ENCODE measurements at places on chromosomes 12 and 14.

- no peak for DNase-seq
Observed at GRCh38 chr14:24938593-24938992, 111.4 kb downstream of the STXBP6 start.

DNA sequence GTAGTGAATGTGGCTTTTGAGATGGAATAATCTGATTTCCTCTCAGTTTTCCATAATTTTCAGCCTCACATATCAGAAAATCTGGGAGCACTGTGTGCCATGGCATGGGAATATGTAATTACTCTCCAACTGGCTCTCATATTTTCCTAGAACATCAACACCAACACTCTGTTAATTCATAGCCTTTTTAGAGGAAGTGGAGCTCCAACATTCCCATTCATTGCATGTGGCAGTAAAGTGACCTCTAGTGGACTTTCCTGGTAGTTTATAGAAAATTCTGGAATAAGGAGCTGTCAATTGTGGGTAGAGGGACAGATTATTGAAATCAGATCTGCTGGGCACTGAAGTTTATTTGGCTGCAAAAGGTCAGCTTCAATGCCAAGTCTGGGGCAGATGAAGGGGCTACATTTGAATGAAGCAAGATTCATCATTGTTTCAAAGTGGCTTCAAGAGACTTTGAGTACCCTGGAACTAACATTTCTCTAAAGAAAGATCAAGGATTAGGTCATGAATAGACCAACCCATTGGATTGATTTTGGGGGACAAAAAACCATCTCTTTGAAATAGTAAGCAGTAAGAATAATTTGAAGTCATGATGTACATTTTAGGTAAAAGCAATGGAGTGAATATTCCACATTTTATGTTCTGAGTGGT, 23.6 kb upstream of the USP44 start:
- DNase-seq, result no peak

DNA sequence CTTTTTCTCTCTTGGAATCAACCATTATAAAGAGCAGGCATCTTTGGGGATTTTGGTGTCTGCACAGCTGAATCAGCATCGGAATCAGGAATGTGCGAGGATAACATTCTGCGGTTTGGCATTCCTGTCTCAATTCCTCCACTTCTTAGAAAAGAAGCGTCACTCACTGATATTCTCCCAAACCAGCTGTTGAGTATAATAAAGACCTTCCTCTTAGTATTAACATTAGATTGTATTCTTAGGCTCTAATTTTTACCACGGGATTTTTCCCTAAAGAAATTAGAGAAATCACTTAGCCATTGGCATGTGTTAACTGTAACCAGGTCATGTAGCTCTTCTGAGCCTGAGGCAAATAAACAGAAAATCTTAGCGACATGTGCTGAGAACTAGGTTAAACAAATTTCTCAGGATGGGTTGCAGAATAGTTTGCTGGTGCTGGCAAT, 128.7 kb downstream of the TMX1 start:
- DNase-seq, result no peak

DNA sequence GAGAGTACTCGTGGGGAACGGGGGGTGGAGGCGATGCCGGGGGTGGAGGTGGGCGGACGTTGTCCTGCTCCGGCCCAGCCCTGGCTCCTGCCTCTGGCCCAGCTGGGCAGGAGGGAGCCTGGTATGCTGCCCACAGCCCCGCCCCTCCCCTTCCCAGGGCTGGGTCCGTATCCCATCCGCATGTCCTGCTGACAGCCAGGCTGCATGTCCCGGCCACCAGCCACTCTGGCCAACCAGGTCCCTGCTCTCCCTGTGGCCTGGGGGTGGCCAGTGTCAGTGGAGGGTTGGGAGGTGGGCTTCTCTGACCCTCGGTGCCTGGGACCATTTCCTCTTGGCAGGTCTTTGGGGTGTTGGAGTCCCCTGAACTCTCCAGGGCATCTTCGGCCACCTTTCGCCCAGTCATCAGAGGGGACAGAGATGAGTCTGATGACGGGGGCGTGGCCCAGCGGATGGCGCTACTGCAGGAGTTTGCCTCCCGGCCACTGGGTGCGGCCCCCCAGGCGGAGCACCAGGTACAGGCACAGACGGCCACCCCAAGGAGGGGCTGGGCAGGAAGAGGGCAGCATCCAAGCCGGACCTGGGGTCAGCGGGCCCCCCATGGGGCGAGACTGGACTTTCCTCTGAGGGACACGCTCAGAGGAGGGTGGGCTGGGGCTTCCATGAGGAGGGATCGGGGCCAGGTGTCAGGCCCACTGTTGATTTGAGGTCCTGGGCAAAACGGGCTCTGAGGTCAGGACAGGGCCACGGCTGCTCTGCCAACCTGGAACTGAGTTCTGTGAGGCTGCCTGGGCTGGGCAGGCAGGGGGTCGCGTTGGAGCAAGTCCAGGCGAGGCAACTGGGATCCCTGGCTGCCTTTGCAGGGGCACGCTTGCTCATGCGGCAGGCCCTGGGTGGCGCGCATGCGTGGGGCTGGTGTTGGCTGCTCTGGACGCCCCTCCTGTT, 20.2 kb downstream of the CEP170B start:
- no peak for DNase-seq

GRCh38 chr12:93102312-93102711, 173.2 kb upstream of the EEA1 start:
- no peak for DNase-seq

DNA sequence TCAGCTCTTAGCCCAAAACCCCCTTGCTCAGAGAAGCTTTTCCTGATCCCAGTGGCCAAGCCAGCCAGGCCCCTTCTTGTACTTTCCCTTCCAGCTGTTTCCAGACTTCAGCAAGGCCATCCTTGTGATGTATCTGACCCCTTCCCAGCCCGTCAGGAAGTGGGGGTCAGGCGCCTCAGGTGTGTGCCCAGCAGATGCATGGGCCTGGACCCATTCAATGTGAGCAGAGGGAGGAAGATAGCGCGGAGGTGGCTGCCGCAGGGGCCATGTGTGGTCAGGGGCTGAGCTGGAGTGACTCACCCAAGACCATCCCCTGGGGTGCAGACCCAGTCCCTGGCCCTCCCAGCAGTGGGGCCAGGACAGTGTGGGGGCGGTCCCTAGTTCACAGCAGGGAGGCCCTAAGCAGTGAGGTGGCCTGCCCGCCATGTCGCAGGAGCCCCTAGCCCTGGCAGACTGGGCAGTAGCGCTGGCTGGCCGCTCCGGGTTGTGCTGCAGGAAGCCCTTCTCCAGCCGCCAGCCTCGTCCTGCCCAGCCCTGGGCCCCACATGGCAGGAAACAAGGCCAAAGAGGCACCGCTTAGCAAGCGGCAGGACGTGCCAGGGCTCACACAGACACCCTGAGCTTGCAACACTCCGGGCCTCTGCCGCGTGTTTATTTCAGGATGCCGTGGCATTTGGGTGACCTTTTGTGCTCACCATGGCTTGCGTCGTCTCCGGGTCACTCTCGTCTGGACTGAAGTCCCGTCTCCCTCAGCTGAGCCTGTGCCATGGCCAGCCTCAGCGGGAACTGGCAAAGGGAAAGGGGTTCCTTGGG, 12.0 kb downstream of the ADSS1 start:
- DNase-seq, result no peak

DNA sequence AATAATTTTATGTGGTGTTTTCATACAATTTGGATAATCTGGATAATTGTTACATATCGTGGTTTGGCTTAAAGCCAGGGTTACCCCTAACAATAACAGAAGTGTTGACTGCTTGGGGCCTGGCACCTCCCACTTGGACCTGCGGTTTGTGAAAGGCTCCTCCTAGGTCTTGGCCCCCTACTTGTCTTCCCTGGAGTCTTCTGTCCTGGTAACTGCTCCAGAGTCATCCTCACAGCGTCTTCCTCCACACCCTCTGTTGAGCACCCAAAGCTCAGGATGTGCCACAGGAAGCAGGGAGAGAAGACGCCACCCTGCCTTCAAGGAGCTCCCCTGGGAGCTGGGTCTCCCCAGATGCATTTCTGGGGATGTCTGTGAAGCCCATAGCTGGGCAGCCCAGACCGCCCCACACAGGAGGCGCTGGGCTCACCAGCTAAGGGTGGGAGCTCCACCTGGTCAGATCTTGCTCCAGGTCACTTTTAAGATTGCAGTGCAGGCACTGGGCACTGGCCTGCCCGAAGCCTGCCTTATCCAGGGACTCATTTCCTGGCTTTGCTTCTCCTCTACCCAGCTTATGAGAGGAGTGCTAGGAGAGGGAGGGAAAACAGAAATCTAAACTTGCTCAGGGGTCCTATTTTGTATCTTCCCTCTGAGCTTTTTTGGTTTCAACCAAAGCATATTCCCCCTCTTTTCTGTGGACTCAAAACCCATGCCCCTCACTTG, 98.2 kb downstream of the ZFP36L1 start:
- DNase-seq, result no peak

DNA sequence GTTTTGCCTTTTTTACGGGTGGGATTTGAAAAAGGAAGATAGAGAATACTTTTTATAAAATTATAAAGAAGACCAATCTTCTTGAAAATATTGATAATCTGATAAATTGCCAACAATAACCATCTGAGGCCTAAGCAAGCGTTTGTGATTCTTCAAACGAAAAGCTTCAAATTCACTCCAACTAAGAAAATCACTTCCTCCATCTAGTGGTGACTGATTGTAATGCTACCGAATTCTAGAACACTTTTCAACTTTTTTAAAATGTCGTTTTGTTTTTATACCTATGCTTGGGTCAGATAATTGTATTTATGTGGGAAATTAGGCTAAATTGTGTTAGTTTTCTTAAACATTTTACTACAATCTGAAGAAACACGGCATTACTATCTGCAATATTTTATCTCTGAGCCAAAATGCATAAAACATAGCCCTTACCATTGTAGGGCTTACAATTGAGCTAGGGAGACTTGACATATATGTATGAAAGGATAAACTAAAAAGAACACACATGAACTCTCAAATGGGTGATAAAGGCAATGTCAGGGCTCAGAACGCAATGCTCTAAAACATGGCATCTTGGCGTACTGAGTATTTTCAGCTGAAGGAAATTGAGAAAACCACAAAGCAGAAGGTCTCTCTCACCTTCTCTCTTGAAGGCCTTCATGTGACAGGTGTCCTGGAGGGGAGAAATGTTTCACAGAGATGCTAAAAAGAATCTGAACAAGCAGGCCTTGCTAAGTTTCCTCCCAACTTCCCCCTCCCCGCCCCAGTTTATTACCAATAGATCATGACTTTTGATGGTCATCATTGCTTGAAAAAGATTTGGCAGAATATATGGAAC, 36.8 kb upstream of the G2E3 start:
- DNase-seq, result no peak

DNA sequence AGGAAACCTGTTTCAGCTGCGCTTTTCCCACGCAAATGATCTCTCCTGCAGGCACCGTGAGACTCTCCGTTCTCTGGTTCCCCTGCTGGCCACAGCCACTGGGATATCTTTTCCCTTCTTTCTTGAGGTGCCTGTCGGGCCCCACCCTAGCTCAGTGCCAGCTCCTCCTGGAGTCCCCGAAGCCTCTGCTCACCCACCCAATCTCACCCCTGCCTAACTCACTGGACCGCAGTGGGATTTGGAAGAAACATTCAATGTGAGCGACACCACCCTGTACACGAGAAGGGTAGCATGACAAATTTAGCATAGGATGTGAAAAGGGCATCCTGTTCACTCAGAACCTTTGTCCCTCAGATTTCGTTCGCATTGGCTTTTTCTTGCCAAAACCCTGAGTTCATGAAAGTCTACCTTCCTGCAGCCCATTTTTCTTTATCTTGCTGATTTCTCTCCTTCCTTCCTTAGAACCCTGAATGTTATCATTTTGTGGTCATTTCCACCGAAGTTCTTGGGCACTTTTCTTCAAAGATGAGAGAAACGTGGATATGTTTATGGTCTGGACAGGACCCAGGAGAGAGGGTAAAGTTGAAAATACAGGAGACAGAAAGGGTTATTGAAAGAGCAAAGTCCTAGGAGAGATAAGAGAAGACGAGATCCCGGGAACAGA, 63.6 kb upstream of the ELK3 start:
- DNase-seq, result no peak

DNA sequence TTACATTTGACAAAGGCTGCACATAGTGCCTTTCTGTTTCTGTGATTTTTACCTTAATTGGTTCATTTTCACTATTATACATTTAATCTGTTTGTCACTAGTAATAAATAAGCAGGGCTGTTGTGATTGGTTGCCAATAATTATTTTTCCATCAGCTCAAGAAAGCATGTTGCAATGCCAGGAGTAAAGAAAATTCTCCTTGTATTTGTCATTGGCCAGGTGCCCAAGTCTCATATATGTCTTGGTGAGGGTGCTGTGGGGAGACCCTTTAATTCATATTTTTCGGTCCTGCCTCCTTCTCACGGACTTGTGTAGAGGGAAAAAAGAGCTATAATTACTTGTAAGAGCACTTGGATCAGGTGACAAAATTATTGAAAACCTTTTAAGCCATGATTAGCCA, 108.0 kb downstream of the KITLG start:
- no peak for DNase-seq

DNA sequence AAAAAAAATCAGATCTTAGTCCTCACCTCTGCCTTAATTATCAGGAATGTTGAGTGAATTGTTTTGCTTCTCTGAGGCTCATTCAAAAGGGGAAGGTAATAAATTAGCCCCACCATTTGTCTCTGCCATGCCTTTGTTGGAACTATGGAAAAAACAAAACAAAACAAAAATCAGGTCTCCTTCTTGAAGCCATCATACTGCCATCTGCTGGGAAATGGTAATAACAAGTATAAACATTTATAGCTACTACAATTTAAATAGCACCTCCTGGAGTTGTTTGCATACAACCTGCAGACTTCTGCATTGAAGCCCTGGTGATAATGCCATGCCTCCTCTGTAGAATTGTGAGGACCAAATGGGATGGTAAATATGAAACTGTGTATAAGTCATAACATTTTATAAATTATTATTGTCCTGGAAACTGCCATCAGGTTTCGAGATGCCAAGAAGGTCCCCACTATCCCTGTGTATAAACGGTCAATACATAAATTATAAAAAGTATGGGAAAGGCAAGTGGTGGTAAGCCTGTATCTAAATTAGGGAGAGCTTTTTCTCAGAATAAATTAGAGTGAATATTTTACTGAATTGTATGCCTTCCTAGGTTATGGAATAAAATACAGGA, 87.2 kb upstream of the FGD4 start:
- DNase-seq, result no peak

- DNase-seq, result no peak
Observed at GRCh38 chr12:39127401-39127800, 222.0 kb upstream of the CPNE8 start.

GRCh38 chr12:105330931-105331804, 677 bp downstream of the C12orf75 start:
- peak; percentile 15 for DNase-seq

GRCh38 chr12:107318806-107319532, 225.6 kb upstream of the CRY1 start:
- peak; percentile 10 for DNase-seq

DNA sequence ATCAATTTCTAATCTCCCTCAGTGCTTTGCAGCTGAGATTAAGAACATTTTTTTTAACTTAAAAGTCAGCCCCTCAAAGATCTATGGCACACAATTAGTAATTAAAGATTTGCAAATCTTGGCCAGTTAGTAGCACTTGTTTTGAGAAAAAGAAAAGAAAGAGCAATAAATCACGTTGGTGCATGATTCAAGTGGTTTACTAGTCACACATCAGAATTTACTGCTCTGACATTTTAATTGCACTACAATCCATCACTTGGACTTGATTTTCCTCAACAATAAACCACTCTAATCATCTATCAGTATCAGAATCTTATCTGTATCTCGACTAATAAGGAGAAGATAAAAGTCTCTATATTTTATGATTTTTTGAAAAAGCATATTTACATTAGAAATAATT, 154.3 kb downstream of the HELB start:
- DNase-seq, result no peak
